ENCODE measurements at places on chromosomes 3 and 15.

DNA sequence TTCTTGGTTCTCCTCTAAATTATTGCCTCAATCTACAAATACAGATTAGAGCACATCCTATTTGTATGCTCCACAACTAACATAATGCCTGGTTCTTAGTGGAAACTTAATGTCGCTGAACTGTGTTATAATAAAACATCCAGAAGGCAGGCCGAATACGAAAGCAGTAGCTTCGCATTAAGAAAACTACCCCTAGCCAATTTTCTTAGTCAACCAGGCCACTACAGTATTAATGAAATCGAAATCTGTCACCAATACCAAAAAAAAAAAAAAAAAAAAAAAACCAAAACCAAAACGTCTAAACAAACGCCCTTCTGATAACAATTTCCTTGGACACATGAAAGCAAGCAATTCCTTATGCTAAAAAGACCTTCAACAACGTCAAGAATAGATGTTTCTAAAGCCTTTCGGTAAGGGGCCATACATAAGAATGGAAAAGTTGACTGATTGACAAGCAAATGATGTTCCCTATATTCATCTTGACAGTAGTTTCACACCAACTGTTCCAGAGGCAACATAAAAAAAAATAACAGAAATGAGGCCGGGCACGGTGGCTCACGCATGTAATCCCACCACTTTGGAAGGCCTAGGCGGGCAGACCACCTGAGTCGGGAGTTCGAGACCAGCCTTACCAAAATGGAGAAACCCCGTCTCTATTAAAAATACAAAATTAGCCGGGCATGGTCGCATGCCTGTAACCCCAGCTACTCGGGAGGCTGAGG lies 1.3 kb downstream of the DENND6A start:
- DNase-seq, result peak; percentile 12

GRCh38 chr3:10189557-10190354 lies 25.0 kb downstream of the IRAK2 start:
- DNase-seq, result peak; percentile 51

DNA sequence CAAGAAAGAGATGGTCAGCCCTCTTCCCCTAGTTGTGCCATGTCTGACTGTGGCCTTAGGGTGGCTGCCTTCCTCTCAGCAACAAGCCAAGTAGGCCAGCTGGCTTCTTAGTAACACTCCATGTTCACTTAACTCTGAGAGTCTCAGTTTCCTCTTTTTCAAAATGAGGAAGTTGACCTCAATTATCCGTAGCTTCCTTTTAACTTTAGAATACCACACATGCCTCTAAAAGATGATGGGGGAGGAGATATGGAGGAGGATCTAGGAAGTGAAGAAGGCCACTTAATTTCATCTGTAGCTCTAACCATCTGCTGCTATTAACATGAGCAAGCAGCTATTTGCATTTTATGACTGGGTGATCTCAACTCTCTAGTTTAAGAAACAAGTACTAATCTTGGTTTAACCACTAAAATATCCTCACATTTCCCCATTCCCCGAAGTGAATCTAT lies 32.9 kb downstream of the CD200R1L start:
- DNase-seq, result peak; percentile 89

- DNase-seq, result no peak
Measured at GRCh38 chr3:168024537-168024941, 71.2 kb downstream of the GOLIM4 start.

DNA sequence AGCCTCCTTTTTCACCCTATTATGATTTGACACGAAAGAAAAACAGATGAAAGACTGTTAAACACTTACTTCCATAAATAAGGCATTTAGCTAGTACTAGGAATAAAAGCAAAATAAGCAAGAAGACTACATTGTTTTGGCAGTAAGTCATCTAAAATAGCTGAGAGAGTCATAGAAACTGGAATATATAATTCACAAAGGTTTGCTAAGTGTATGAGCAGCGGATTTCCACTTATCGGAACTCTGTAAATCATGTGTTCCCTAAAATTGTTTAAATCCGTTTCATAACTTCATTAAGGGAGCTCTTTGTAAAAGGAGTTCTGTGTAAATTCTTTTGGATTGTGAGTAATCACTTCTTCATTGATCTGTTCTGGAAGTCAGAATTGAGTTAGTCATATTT lies 202.5 kb upstream of the CBLB start:
- DNase-seq, result no peak

All from OCI-LY7 (cell line).